Hepatocyte (in vitro differentiated cells): ENCODE measurements at places on chromosomes 16 and 17. TPM values are rescaled to one million over a fixed set of nuclear protein-coding genes. Genes with fewer than 3 reads are reported as not detected.

Gene SOX9
- 31.8 and 36.9 TPM in 2 replicates for total RNA-seq

Gene SEPTIN1
- total RNA-seq = not detected in 2 replicates

Gene HID1
- 13.2 and 15.3 TPM in 2 replicates for total RNA-seq

Gene FBXW10
- total RNA-seq = 0.20 TPM in 1 of 2 replicates, not detected in the other

Gene HAS3
- 0.53 and 0.60 TPM in 2 replicates for total RNA-seq

Gene GRIN2C
- not detected in 2 replicates for total RNA-seq
